ENCODE measurements at places on chromosomes 16 and 17.

DNA sequence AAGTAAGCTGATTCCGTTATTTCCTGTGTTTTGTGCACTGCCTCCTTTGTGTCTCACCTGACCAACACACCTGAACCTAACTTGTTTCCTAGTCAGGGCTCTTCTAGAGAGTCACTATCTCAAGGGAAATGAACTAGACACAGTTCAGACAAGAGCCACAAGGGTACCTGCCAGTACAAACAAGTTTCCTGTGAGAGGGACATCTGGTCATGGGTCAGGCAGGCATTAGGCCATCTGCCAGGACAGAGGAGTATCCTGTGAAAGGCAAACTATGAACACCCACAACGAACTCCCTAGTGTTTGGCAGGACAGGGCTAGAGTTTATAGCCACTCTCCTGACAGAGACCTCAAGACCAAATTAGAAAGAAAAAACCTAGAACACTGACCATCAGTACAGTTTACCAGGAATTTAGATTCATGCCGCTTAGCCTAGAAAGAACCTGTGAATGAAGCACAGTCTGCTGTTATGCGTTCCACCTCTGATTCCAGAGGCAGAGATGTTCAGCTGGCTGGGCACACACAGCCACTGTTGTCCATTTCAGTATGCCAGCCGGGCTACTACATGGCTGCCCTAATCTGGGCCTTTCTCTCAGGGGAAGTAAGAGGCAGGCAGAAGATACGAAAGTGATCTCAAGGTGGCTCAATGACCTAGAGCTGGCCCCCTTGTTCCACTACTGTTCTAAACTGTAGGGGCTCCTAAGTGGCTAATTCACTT is 20.7 kb upstream of the GLG1 start:
- peak overlapping the region; percentile 69 for H3K27ac ChIP-seq
- no peak overlapping the region for H3K4me3 ChIP-seq
- H3K36me3 ChIP-seq: peaks cover 78% of the 10 kb centered on the region
- peaks cover 16% of the 10 kb centered on the region for H3K4me1 ChIP-seq

DNA sequence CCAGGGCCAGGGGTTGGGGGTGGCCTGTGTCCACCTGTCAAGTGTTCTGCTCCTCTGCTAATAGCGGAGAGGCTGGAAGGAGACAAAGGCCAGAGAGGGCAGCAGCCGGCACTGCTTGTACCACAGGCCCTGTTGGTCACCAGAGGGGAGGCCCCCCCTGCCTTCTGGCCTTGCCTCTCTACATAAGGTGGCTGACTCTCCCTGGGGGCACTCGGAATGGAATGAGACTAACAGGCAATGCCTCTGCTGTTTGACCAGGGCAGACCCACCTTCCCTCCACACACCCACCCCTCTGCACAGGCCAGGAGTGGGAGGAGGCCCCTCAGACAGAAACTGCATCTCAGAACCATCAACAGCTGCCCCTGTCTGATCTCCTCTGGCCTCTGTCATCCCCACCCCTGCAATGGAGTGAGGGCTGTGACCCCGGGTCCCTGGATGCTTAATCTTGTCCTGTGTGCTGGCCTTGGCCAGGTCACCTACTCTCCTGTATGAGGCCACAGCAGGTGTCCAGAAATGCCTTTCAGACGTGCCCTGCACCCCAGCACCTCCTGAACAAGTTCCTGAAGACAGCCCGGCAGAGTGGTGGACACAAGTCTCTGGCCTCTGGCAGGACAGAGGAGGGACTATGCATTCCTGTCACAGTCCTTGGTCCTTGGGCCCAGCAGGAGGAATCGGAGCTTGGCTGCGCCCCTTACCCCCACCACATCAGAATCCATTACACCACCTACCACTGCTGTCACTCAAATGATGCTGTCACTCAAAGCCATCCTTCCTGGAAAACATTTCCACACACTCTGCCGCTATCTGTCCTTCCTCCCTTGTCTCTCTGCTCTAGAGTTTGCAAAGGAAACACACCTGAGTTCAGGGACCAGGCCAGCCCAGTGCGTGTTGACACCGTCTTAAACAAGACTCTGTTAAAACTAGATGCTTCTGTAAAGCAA is 107.5 kb upstream of the ZNF750 start:
- DNase-seq: no peak
- H3K4me1 ChIP-seq: no peaks in the 10 kb centered on the region
- H3K36me3 ChIP-seq: peaks cover 76% of the 10 kb centered on the region

DNA sequence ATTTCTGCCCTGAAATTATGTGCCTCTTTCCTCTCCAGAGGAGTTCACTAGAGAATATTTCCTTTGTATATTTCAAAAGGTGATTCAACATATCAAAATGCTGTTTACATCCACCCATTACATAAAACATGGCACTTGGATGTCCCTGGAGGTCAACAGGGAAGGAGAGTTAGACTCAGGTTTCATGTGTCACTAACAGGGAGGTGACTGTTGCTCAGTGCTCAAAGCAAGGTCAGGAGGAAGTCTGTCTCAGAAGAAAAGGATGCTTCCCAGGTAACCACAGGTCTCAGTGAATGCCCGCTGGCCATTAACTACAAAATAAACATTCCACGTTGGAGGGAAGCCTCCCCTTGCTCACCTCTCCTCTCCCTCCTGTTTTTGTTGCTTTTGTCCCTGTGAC is 198.6 kb downstream of the AXIN2 start:
- DNase-seq: no peak
- peaks cover 3% of the 10 kb centered on the region for H3K4me1 ChIP-seq
- H3K36me3 ChIP-seq: no peaks in the 10 kb centered on the region
- no peak overlapping the region for H3K27ac ChIP-seq
- no peaks in the 10 kb centered on the region for H3K27me3 ChIP-seq

DNA sequence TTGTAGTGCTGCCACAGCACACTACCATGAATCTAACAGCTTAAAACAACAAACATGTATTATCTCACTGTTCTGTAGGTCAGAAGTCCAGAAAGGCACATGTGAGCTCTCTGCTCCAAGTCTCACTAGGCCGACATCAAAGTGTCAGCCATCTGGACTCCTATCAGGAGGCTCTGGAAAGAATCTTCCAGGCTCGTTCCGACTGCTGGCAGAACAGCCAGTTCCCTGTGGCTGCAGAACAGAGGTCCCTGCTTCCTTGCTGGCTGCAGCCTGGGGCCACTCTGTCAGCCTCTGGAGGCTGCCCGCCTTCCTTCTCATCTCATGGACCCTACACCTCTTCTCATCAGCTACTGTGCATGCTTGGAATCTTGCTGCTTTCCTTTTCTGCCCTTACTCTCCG is 168.9 kb downstream of the CBLN1 start:
- no peaks in the 10 kb centered on the region for H3K36me3 ChIP-seq
- no peak overlapping the region for H3K4me3 ChIP-seq
- no peaks in the 10 kb centered on the region for H3K27me3 ChIP-seq
- no peak overlapping the region for H3K27ac ChIP-seq
- no peak for DNase-seq

DNA sequence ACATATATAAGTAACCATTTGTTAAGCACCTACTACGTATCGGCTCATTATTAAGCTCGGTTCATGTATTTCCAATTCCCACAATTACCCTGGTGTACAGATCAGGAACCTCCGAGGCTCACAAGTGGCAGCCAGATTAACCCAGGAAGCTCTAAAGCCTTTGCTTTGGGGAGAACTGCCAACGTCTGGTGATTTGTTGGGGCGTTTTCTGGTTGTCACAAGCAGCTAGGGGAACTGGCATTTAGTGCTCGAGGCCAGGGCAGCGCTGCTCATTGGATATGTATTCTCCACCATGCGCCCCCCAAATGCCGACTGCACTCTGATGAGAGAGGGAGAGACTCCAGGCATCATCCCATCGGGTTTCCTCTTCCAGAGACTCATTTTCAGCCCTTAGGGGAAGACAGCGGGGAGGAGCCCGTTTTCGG is 541 bp downstream of the ZNF18 start:
- peak; percentile 40 for DNase-seq
- peak overlapping the region; percentile 91 for H3K27ac ChIP-seq
- peaks cover 5% of the 10 kb centered on the region for H3K27me3 ChIP-seq
- peak overlapping the region; percentile 90 for H3K4me3 ChIP-seq
- peaks cover 5% of the 10 kb centered on the region for H3K36me3 ChIP-seq

DNA sequence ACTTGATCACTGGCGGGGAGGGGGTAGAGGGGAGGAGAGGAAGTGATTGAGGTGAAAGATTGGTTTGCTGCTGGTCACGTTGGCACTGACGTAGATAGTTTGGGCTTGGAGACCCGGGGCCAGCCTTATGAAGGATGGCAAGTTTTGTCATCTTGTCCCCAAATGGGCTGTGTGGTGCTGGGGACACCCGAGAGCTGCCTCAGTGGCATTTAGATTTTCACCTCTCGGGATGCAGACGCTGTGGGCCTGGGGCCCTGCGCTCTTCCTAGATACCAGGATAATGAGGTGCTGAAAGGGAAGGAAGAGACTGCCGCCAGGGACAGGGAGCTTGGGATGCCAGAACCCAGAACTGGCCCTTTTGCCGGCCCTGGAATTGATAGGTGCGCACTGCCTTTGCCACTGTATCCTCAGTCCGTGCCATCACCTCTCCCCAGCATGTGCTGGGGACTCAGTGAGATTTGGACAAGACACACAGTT is 1.4 kb upstream of the SOCS3 start:
- H3K4me3 ChIP-seq: no peak overlapping the region
- peaks cover 23% of the 10 kb centered on the region for H3K36me3 ChIP-seq
- peaks cover 11% of the 10 kb centered on the region for H3K27me3 ChIP-seq
- DNase-seq: no peak
- peak overlapping the region; percentile 17 for H3K27ac ChIP-seq

- no peaks in the 10 kb centered on the region for H3K4me1 ChIP-seq
- no peaks in the 10 kb centered on the region for H3K27me3 ChIP-seq
- no peak for DNase-seq
- no peak overlapping the region for H3K4me3 ChIP-seq
- no peaks in the 10 kb centered on the region for H3K36me3 ChIP-seq
These were observed 203.1 kb upstream of the SOX9 start for GRCh38 chr17:71917715-71918114.

- H3K27ac ChIP-seq: no peak overlapping the region
- no peaks in the 10 kb centered on the region for H3K27me3 ChIP-seq
- H3K4me1 ChIP-seq: no peaks in the 10 kb centered on the region
- no peak overlapping the region for H3K4me3 ChIP-seq
- DNase-seq: no peak
These were observed 75.7 kb downstream of the NDE1 start for GRCh38 chr16:15725641-15726240.

DNA sequence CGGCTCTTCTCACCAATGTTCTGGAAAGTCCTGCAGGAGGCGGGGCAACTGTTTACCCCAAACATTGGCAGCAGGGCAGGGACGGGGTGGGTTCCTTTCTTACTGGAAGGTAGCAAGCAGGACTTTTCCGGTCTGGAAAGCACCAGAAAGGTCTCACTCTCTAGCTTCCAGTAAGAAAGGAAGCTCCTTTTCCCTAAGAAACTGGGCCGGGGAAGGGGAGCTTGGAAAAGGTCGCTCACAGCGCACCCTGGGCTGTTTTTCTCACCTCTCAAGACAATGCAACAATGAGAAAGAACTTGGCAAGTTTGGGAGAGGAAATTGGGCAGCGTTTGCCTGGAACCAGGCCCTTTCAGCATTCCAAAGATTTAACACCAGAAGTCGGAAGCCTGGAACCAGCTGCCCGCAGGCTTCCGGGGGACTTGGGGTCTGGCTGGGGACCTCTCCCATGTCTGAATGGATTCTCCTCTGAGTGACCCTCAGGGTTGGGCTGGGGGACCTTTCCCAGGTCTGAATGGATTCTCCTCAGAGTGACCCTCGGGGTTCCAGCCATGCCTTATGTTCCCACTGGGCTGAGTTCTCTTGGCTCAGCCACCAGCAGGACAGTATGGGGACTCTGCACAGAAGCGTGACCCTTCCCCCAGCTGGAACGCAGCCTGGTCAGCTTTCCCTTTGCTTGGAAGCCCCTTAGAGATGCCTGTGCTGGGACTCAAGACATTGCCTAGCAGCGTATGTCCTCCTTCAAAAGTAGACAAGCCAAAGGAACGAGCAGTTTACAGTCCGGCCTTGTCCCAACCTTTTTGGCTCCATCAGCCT is 166.5 kb upstream of the PLCG2 start:
- H3K4me3 ChIP-seq: no peak overlapping the region
- no peaks in the 10 kb centered on the region for H3K27me3 ChIP-seq

- no peaks in the 10 kb centered on the region for H3K27me3 ChIP-seq
- H3K36me3 ChIP-seq: no peaks in the 10 kb centered on the region
- no peak overlapping the region for H3K27ac ChIP-seq
- DNase-seq: no peak
- no peaks in the 10 kb centered on the region for H3K4me1 ChIP-seq
These were observed 20.9 kb downstream of the CDH11 start for GRCh38 chr16:65101009-65101408.

DNA sequence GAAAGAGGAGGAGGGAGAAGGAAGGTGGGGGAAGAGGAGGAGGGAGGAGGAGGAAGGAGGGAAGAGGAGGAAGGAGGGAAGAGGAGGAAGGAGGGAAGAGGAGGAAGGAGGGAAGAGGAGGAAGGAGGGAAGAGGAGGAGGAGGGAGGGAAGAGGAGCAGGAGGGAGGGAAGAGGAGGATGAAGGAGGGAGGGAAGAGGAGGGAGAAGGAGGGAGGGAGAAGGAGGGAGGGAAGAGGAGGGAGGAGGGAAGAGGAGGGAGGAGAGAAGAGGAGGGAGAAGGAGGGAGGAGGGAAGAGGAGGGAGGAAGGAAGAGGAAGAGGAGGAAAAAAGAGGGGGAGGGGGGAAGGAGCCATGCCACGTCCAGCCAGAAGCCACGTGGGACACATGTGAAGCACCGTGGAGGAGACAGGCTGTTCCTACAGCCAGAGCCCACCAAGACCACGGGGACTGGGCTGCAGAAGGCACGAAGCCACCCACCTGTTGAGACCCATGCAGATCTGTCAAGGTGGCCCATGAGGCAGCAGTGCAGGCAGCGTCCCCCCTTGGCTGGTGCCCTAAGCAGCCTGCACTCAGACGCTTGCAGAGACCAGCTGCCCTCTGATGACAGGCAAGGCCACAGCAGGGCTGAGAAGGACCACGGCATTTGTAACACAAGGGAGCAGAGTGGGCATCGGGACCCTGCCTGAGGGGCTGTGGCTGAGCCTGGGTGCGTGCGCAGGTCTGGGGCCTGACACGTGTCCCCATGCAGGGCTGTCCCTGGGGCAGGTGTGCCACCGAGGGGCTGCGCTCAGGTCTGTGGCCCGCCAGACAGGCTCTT is 10.3 kb downstream of the NDUFAF8 start:
- no peaks in the 10 kb centered on the region for H3K27me3 ChIP-seq
- H3K4me1 ChIP-seq: no peaks in the 10 kb centered on the region
- no peak overlapping the region for H3K4me3 ChIP-seq
- no peak for DNase-seq
- H3K36me3 ChIP-seq: peaks cover 33% of the 10 kb centered on the region

- no peaks in the 10 kb centered on the region for H3K36me3 ChIP-seq
- DNase-seq: no peak
- no peaks in the 10 kb centered on the region for H3K4me1 ChIP-seq
These were observed 305.7 kb upstream of the ASIC2 start for GRCh38 chr17:33598797-33599196.

- H3K27me3 ChIP-seq: no peaks in the 10 kb centered on the region
- no peaks in the 10 kb centered on the region for H3K4me1 ChIP-seq
- DNase-seq: no peak
- H3K36me3 ChIP-seq: no peaks in the 10 kb centered on the region
- no peak overlapping the region for H3K4me3 ChIP-seq
- no peak overlapping the region for H3K27ac ChIP-seq
These were observed 436.5 kb downstream of the HS3ST4 start for GRCh38 chr16:26128296-26128695.

GRCh38 chr17:59666235-59666634 is 41.0 kb downstream of the PTRH2 start:
- H3K27me3 ChIP-seq: no peaks in the 10 kb centered on the region
- DNase-seq: no peak
- peaks cover 53% of the 10 kb centered on the region for H3K36me3 ChIP-seq
- H3K4me3 ChIP-seq: no peak overlapping the region
